ENCODE measurements at places on chromosomes 5 and 9.

GRCh38 chr5:107484281-107484680, 186.5 kb downstream of the EFNA5 start:
- no peak for DNase-seq

DNA sequence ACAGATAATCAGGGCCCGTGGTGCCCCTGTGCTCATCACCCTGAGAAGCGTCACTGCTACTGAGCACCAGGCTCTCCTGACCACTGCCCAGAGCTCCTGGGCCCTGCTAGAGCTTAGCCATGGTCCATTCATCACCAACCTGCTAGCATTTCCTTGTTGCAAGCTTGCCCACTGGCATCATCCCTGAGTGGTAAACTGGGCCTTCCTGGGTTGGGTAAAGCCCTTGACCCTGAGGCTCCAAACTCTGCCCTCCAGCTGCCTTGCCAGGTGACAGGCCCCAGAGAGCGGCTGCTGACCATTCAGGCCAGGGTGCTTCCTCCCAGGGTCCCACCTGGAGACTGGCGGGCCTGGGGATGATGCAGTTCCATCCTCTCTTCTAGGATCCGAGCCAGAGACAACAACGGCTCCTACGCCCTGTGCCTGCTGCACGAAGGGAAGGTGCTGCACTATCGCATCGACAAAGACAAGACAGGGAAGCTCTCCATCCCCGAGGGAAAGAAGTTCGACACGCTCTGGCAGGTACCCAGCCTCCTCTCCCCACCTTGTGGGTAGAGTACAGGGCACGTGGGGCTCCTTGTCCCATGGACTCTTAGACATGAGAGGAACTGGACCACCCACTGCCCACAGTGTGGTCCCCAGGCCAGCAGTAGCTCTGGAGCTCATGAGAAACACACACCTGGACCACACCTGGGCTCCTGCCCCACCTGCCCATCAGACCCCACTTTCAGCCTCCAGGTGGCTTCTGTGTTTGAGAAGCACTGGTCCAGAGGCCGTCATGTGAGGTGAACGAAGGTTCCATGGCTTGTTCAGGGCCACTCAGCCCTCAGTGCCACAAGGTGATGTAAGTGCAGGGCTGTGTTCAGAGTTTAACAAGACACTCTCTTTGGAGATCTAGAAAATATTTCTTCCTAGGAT, 60.5 kb downstream of the SYK start:
- DNase-seq = no peak

DNA sequence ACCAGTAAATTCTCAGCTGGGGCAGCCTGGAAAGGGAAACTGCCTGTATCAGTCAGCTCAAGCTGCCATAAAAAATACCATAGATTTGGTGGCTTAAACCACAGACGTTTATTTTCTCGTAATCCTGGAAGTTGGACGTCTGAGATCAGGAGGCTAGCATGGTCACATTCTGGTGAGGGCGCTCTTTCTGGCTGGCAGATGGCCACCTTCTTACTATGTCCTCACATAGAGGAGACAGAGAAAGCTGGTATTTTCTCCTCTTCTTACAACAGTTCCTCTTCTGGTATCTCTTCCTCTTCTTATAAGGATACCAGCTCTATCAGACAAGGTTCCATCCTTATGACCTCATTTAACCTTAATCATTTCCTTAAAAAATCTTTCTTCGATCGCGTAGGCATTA, 50.5 kb upstream of the RFX3 start:
- DNase-seq = no peak

DNA sequence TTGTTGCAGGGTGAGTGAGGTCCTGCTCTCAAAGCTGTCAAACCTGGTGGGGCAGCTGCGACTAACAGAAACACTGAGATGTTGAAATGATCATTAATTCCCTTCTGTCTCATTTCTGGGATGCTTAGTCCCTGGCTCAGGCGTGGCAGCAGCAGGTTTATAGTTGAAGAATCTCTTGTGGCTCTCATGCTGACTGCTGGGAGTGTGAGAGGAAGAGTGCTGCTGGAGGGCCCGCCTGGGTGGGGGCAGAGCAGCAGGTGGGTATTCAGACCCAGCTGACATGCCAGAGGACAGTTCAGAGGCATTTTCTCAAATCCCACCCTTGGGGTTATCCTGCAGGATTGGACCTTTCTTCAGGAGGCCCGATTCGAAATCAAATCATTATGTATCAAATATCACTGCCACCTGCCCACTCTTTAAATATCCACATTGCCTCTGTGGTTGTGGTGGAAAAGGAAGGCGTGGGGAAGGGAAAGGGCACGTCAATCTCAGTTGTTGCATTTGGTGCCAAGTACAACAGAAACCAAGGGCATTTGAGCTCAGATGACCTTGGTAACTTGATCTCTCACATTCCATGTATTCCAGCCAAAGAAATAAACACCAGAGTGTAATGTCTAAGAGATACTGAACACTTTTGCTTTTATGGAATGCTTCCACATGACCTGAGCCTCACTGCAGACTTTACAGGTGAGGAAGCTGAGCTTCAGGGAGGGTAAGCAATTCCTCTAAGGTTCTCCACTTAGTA, 224.3 kb downstream of the AOPEP start:
- DNase-seq = no peak

- DNase-seq = no peak
Measured at GRCh38 chr5:122301016-122301415, 11.0 kb upstream of the SNCAIP start.

- DNase-seq = no peak
Measured at GRCh38 chr5:33833237-33833575, 58.6 kb downstream of the ADAMTS12 start.

DNA sequence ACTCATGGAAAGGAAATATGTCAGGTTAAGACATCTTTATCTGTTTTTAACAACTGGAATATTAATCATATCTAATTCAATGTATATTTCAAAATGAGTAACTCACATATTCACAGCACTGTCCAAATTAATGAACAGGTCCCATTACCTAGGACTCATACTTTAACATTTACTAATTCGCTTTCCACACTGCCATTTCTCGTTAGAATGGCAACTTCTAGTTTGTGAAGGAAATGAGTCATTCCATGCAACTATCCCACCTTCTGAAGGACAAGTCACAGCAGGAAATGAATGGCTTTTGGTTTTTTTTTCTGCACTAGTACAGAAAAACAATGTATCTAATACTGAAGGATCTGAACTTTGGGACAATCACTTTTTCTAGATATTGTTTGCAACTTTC, 24.6 kb upstream of the IFNK start:
- DNase-seq = no peak
